ENCODE measurements at places on chromosomes 1 and 21.

DNA sequence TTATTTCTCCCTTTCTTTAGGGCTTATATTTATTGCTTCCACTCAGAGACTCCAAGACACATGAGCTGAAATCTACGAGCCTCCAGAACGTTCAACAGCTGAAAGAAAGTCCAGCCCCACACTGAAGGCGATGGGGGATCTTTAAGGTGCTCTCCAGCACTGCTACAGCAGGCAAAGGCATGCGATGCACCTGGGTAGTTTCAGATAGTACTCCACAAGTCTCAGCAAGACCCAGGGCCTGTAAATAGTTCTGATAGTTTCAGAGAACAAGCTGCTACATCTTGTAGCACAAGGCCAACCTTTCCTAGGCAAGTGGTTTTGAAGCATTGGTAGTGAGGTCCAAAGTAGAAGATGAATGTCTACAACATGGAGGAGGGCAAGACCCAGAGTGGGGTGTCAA, 2.2 kb upstream of the HSD3B1 start:
- DNase-seq: no peak

GRCh38 chr1:31239653-31240241, at the start of gene NKAIN1:
TSS of gene NKAIN1 (minus strand) at chr1:31239887. CDS start at chr1:31239547, 340 bp downstream.
- DNase-seq: no peak

DNA sequence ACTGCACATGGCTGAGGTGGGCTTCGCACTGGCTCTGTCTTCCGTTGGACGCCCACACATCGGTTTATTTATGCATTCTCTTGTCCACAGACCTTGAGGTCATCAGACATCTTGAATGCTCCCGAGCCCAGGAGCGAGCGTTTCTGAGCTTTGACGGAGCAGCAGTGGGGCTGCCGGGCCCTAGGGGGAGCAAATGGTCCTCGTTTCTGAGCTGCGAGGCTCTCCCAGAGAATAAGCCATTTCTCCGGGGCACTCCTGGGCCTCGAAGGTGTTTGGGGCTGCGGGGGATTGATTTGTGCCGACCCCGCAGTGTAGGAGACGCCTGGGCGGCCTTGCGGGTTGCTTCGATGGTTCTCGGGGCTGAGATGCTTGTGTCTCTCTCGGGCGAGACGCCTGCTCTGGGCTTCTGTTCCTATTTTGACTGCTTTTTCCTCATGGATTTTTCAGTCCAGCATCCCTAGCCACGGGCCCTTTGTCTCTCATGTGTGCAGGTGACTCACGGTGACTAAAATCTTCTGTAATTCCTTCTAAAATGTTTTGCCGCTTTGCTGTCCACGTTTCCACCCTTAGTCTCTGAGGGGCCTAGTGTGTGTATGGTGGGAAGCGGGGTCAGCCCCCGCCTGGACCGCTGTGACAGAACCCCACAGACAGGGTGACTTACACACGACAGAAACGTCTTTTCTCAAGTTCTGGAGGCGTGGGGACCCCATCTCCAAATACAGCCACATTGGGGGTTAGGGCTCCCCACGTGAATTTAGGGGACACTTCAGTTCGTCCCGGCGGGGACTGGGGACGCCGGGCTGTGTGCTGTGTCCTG, 62.1 kb downstream of the FAAP20 start:
- peak; percentile 15 for DNase-seq

DNA sequence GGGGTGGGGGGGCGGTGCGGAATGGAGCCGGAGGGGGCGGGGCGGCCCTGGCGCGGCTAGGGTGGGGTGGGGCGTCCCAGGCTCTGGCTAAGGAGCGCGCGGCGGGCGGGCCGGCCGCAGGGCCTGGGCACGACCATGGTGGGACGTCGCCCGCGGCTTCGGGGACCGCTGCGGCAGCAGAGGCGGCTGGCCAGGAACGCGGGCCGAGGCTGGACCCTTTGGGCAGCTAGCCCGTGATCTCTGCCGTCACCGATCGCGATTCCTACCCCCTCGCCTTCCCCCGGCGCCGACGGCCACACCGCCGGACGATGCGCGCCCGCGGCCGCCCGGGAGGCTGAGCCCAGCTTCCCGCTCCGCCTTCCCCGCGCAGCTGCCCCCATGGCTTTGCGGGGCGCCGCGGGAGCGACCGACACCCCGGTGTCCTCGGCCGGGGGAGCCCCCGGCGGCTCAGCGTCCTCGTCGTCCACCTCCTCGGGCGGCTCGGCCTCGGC, at the start of gene MAP3K21:
Gene MAP3K21 (plus strand): TSS at position 74 of the 491 bp plus-strand sequence. CDS start 305 bp downstream, at position 379.
- DNase-seq: no peak

GRCh38 chr21:24188506-24188905, 1418.8 kb downstream of the MRPL39 start:
- DNase-seq: peak; percentile 51

GRCh38 chr1:241787691-241788090, 60.3 kb upstream of the EXO1 start:
- no peak for DNase-seq

GRCh38 chr1:230145505-230145899, 78.5 kb downstream of the GALNT2 start:
- DNase-seq: no peak

DNA sequence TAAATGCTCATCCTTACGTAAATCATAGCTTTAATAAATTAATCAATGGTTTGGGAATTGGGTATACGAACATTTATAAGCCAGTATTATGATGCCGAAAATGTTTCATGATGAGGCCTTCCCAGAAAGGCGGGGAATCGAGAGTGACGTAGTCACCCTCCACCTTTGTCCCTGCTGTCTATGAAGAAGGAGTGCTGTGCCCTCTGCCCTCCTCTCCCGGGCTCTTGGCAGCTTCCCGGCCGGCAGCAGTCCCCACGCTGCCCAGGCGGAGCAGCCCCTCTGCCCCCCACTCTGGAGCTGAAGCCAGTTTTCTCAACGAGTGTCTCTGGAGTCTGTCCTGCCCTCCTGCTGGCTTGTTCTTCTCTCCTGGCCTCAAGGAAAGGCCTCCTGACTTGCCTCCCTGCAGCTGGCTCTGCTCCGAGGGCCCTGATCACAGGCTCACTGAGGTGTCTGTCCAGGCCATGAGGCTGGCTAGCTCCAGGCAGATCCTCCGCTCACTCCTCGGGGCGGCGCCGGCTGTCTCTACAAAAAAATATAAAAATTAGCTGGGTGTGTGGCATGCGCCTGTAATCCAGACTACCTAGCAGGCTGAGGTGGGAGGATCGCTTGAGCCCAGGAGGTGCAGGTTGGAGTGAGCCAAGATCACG, 150.7 kb upstream of the COL6A1 start:
- no peak for DNase-seq

DNA sequence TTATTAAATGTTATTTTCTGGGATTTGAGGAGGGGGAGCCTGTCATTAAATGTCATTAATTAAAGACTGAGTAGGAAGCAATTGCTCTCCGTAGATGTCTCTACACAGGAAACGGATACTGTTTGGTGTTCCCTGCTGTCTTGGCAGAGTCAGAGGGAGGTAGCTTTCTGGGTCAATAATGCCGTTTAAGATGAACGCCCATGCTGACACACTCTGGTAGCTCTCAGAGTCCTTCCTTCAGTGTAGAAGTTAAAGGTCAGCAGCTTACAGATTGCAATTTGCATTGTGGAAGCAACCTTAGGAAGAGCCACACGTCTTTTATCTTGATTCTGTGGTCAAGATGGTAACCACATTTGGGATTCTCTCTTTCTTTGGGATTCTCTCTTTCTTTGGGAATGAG, 257.5 kb downstream of the KIF26B start:
- DNase-seq: no peak

DNA sequence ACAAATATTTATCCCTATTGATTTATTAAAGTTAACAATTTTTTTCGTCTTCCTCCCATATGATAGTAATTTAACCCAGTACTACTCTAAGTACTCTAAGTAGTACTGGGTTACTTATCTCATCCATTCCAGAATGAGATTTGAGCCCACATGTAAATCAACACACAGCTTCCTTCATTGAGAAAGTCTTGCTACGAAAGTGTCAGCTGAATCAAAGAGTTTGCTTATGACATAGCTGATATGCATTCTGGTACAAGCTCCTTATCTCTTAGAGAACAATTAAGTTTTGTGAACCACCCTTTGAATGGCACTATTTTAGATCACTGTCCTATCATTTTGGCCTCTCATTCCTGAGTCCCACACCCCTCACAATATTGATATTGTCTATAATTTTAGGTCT, 2.4 kb upstream of the SLC44A3 start:
- DNase-seq: no peak

DNA sequence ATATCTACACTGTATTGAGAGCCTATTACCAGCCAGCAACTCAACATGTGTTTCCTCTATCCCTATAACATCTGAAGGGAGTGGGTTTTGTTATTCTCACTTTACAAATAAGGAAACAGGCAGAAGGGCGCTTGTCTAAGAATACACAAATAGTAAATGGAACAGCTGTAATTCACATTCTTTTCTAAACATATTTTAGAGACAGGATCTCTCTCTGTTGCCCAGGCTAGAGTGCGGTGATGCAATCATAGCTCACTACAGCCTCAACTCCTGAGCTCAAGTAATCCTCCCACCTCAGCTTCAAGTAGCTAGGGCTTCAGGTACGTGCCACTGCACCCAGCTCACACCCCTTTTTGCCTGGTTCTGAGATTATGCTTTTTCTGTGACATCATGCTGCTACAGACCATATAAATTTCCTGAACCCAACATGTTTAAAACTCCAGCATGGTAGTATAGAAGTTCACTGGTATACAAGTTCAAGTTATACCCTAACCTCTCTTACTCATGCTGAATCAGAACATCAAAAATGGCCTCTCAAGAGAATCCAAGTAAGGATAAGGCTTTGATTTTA, 8.6 kb upstream of the TACSTD2 start:
- no peak for DNase-seq

DNA sequence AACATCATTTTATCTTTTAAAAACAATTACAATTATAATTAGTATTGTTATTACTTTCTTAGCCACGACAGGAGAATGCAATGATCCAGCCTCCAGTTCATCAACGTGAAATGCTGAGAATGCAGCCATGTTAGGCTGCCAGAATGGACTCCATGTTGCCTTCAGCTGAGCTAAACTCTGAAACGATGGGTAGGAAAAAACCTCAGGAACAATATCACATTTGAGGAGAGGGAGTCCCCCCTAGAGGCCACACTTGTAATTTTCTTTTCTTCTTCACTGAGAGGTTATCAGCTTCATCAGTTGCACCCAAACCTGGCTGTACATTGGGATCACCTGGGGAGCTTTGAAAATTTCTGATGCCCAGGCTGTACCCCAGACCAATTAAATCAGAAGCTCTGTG, 34.6 kb upstream of the DNAH14 start:
- DNase-seq: no peak
